ENCODE measurements at places on chromosomes 7 and 10.

GRCh38 chr10:48792121-48792520 is 107.4 kb downstream of the WDFY4 start:
- DNase-seq: peak; percentile 1

DNA sequence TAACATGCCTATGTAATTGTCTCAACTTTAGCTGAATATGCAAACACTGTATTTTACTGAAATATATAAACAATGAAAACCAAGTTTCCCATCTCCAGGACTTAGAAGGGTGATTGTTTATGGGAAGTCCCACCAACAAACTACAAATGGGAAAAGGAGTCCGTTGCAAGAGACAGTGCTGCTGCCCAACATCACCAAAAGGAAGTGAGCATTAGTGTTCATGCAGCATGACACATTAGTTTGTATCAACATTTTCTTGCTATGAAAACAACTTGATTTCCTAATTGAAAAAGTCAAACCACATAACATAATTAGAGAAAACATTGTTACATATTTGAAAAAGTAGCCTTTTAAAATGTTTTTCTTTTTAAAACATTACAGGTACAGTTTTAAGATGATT is 138.5 kb downstream of the ZNF438 start:
- no peak for DNase-seq

GRCh38 chr10:110497438-110498086 is at the start of gene DUSP5:
Gene DUSP5, plus strand, starts transcription at chr10:110497907. Its CDS starts 215 bp downstream, at chr10:110498122.
- peak; percentile 96 for DNase-seq

DNA sequence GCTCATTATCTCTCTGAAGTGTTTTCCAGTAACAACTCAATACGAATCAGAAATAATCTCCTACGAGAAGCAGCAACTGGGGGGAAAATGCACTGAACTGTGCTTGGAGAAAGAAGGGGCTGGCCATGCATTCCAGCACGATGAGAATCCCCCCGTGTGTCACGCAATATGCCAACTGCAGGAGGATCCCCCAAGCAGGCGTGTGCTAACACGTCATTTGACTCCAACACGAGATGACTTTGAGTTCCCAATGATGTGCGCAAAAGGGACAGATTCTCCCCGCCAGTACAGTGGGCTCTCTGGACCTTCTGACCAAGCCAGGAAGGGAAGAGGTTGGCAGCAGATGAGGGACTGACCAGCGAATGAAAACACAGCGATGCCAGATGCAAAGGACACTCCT is 105.5 kb downstream of the KCNMA1 start:
- no peak for DNase-seq

DNA sequence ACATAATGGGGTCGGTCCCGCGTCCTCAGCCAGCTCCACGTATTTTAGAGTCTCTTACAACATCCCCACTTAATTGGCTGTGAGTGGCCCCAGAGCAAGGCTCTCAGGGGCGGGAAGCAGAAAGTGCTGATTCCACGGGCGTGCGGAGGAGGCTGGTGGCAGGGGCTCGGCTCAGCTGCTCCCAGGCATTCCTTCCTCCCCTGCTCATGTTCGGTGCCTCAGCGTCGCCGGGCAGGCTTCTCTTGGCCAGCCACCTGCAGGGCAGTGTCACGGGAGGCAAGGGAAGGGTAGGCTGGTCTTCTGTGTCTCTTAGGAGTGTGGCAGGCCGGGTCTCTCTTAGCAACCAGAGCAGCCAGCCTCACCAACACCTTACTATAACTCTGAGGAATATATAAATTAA is 33.8 kb downstream of the IL15RA start:
- DNase-seq: peak; percentile 71
